ENCODE measurements at places on chromosomes 5 and 9. TPM values are rescaled to one million over a fixed set of nuclear protein-coding genes. Genes with fewer than 3 reads are reported as not detected.
A peak's percentile ranks its signal among the peaks of the same experiment; 100 is the strongest.

- peak; percentile 90 for DNase-seq
- no peaks in the 10 kb centered on the region for H3K27me3 ChIP-seq
- peak overlapping the region; percentile 63 for H3K4me3 ChIP-seq
- H3K27ac ChIP-seq = peak overlapping the region; percentile 97
Observed at GRCh38 chr5:139458580-139459407, 3.7 kb downstream of the ECSCR start.

- DNase-seq = no peak
- peaks cover 7% of the 10 kb centered on the region for H3K36me3 ChIP-seq
Observed at GRCh38 chr9:976258-976942, at the start of gene DMRT3. TSS of gene DMRT3 (plus strand) at chr9:976655. CDS start at chr9:977002, 347 bp downstream.

- no peak overlapping the region for H3K27ac ChIP-seq
- no peaks in the 10 kb centered on the region for H3K36me3 ChIP-seq
- no peaks in the 10 kb centered on the region for H3K4me1 ChIP-seq
- H3K4me3 ChIP-seq = no peak overlapping the region
Observed at GRCh38 chr5:8234179-8234770, 365.3 kb downstream of the MTRR start.

GRCh38 chr5:59367791-59368394 is 525.6 kb downstream of the PDE4D start:
- no peaks in the 10 kb centered on the region for H3K36me3 ChIP-seq
- H3K27ac ChIP-seq = no peak overlapping the region
- H3K27me3 ChIP-seq = peaks cover 4% of the 10 kb centered on the region
- no peaks in the 10 kb centered on the region for H3K4me1 ChIP-seq
- H3K4me3 ChIP-seq = no peak overlapping the region

The PDE8B gene
- total RNA-seq = not detected

The CDK7 gene
- total RNA-seq = 25.4 TPM

The UBE2B gene
- total RNA-seq = 161 TPM

DNA sequence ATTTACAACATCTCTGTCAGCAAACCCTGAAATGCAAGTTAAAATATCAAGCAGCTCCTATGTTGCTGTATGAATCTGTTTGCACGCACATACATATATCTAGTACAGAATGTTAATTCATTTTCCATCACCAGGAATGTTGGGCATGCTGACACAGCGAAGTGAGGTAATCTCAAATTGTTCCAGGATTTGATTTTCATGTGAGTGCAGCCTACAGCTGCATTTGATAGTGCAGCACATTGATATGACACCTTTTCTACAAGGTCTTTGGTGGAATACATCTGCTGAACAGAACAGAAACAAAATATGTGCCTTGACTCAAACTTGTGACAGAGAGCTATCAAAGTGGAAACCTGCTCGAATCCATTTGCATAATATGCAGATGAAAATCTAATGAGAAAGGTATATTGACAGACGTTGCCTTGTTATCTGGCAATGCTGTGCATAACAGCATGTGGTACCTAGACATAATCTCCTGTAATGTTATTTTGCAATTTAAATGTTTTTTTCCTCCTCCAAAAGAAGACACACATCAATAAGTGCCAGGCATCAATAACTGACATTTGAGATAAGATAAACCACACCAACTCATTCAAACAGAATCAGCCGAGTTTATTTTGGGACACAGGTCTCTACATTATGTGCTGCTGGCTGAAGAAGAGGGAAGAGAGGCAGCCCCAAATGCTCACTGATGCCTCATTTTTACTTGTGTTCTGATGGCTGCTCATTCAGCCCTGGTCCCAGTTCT is 512.2 kb downstream of the ZNF608 start:
- H3K4me1 ChIP-seq = no peaks in the 10 kb centered on the region
- DNase-seq = no peak
- H3K27me3 ChIP-seq = peaks cover 8% of the 10 kb centered on the region
- H3K36me3 ChIP-seq = no peaks in the 10 kb centered on the region

GRCh38 chr5:168364151-168364661 is 72.8 kb downstream of the WWC1 start:
- no peak for DNase-seq
- H3K27ac ChIP-seq = no peak overlapping the region
- H3K4me1 ChIP-seq = no peaks in the 10 kb centered on the region
- H3K36me3 ChIP-seq = no peaks in the 10 kb centered on the region

DNA sequence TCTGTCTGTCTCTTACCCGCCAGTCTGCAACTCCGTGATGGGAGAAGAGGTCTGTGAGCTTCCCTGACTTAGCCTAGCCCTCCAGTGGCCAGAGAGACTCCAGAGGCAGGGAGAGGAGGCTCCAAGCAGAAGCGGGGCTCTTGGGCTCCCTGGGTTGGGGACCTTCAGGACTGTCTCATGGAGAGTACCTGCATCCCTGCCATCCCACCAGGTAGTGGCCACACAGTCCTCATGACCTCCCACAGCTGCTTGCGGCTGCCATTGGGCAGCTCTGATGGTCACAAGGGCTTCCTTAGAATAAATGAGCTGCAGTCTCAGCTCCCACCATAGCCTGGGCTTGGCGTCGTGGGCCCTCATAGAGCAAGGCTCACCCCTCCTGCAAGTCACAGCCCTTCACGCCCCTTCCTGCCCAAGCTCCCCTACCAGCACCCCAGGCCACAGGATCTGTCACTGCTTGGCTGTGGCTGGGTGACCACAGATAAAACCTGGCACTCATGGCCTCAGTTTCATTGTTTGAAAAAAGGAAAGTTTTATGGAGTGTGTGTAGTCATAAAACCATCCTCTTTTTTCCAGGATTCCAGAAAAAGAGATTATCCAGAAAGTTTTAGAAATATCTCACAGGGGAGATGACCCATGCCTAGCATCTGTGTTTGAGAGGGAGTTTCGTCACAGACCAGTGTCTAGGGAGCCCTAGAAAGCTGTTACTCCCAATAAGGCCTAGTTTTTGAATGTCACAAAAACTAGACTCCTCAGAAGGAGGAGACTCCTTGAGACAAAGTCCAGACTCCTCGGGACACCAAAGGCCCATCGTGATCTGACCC is 48.4 kb downstream of the PPARGC1B start:
- peaks cover 10% of the 10 kb centered on the region for H3K36me3 ChIP-seq
- no peak for DNase-seq
- no peak overlapping the region for H3K4me3 ChIP-seq
- no peaks in the 10 kb centered on the region for H3K27me3 ChIP-seq

The AJM1 gene
- 1.3 TPM for total RNA-seq

GRCh38 chr5:68032216-68032762 is 183.3 kb upstream of the PIK3R1 start:
- H3K36me3 ChIP-seq = no peaks in the 10 kb centered on the region
- DNase-seq = no peak
- no peak overlapping the region for H3K27ac ChIP-seq
- no peak overlapping the region for H3K4me3 ChIP-seq

The PCDHA5 gene
- not detected for total RNA-seq
